NCI-H524 treated with DMSO at 0.1 percent for 48 hours (cell line): ENCODE measurements at places on chromosomes 3 and 15.

GRCh38 chr15:34628577-34629152 is 45.2 kb upstream of the GOLGA8B start:
- DNase-seq = no peak

DNA sequence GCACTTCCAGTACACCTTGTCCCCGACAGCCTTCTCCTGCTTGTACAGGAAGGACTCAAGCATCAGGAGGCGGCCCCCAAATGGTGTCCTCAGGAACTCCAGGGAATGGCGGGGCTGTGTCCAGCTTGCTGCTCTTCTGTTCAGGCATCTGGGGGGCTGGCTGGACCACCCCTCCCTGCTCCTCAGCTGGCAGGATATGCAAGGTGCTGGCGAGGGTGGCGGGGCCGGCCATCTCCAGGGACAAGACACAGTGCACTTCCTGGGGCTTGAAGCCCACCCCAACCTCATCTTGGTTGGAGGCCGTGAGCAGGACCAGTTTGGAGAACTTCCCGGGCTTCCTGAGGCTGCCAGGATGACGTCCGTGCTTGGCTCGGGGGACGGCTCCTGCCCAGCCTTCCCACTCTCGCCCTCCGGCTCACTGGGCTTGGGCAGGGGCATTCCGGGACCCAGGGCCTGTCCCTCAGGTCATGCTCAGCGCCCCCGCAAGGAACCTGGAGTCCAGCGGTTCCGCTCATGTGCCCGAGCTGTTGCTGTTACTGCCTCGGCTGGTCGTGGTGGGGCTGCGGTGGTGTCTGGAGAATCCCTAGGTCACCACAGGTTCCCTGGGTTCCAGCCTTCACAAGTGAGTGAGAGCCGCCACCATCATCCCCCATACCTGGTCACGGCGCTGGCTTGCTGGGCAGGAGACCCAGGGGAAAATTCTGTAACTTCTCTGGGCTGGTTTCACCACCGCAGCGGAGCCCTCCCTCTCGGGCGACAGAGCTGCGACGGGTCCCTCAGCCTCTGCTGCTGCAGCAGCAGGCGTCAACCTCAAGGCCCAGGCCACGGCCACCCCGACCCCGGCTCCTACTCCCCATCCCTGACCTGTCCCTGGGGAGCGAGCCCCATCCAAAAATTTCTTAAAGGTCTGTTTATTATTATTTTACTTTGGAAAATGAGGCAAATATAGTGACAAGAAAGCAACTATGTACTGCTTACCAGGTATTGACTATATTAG is 82.8 kb upstream of the FXR1 start:
- DNase-seq = no peak

DNA sequence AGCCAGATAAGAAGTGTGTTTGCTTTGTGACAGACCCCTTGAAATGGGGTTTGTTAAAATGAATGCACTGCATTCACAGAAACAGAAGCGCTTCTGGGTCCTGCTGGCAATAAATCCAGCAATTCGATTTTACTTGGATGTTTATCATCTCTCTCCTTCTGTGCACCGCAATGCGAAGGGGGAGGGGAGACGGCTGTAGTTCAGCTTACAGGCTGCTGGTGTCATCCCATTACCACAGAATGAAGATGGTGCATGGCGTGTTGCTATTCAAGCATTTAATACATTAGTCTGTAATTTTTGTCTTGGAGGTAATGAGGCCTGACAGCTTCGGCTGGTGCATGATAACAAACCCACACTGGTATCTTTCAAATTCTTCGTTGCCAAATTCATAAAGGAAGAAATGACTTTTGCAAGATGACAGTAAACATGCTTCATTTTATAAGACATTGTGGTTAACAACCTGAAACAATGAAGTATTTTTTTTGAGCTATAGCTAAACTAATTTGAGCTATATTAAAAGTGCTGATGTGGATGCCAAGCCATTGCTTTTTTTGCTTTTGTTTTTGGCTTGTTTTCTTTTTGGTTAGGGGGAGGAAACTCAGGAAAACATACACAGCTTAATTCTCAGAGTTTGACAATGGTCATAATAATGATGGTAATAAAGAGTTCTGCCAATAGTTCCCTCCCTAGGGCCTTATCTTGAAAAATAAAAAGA is 418.3 kb downstream of the OTOL1 start:
- DNase-seq = peak; percentile 73

- DNase-seq = no peak
These were observed 59.2 kb upstream of the TRAK1 start for GRCh38 chr3:42031808-42032480.

- DNase-seq = no peak
These were observed 415.3 kb downstream of the FOXP1 start for GRCh38 chr3:71168121-71168721.
